ENCODE measurements at places on chromosomes 3 and 15.

DNA sequence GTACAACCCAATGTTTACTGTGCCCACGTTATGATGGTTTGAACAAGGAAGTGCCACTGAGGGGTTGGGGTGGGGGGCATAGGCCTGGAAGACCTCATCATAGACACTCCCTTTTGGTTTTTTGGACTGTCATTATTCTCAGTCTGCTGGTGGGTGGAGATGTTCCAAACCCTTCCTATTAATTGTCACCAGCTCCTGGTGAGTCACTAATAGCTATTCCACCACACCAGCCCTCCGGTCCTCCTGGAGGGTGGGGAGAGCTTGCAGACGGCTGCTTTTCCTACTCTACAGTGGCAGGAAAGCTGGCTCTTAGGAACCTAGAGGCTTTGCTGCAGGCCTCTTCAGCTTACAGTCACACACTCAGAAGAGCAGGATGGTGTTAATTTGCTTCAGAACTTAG, 9.0 kb upstream of the COPG1 start:
- DNase-seq, result no peak

GRCh38 chr3:155753038-155753639, 8.3 kb upstream of the PLCH1 start:
- no peak for DNase-seq

GRCh38 chr3:87949189-87949878, 109.5 kb downstream of the CGGBP1 start:
- no peak for DNase-seq

GRCh38 chr15:32998979-32999672, 195.4 kb downstream of the FMN1 start:
- DNase-seq, result no peak

DNA sequence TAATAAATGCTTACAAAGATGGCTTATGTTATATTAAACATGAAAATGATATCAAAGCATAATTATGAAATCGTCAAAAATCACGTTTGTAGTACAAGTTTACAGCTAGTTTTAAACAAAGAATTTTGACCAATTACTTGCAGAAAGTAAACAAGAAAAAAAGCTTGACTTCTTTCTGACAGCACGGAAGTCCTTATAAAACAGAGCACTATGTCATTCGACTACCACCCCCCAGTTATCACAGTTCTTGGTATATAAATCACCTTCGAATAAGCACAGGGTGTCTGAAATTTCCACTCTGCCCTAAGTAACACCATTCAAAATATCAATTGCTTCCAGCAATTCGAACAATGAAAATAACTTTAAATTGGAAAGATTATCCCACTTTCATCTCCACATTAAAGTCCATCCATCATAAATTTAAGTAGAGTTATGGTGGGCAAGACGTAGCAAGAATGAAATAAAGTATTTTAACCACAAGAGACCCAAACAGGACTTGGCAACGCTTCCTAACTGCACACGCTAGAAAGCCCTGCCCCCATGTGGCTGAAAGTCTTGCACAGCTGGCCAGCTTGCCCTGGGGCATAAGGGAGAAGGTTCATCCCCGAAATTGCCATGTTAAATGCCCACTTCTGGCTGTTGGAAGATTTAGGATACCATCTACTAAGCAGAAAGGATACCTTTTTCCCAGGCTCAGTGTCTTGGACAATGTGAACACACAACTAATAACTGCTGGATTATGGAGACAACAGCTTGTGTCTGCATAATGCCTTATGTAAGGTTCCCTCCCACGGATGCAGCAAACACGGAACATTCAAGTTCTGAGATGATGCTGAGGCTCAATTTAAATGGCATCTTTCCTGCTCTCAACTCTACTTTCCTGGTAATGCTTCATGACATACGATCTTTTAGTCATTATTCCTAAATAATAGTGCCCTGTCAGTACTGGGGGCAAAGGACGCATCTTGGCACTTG, 116.4 kb upstream of the TJP1 start:
- DNase-seq, result no peak

GRCh38 chr3:69762768-69763229, 23.5 kb downstream of the MITF start:
- no peak for DNase-seq

DNA sequence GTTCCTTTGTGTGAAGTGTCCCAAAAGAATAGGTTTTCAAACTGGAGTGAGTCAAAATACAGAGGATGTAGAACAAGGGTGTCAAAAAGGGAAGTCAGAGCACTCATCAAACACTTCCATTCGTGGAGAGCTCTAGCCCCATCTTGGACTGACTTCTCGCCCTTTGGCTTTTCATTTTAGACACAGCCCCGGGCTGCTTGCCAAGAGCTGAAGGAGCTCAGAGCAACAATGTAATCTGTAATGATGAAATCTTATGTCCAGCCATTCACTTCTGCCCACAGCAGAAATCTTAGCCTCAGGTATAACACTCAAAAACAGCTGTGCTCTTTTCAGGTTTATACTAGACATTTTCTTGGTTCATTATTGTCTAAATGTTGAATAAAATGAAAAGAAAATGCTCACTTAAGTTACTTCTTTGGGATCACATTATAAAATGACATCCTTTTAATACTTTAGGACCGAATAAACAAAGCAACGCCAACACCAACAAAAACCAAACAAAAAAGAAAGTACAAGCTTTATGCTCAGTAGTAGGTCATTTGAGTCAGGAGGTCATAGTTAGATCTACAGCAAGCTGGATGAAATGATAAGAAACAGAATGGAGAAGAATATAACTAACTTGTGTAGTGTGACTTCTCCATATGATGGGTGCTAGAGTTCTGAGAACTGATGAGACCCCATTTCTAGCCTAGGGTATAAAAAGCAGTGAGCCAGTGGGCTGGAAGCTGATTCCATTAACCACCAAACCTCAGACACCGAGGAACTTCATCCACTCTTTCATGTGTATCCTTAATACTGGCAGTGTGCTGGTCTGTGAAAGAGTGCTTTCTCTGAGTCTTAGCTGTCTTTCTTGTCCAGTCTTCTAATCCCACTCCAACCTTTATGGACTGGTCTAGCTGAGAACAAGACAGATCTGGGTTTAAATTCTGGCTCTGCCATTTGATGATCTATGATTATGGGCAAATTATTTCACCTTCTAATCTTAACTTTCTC, 131.8 kb upstream of the SLC7A14 start:
- peak; percentile 59 for DNase-seq

DNA sequence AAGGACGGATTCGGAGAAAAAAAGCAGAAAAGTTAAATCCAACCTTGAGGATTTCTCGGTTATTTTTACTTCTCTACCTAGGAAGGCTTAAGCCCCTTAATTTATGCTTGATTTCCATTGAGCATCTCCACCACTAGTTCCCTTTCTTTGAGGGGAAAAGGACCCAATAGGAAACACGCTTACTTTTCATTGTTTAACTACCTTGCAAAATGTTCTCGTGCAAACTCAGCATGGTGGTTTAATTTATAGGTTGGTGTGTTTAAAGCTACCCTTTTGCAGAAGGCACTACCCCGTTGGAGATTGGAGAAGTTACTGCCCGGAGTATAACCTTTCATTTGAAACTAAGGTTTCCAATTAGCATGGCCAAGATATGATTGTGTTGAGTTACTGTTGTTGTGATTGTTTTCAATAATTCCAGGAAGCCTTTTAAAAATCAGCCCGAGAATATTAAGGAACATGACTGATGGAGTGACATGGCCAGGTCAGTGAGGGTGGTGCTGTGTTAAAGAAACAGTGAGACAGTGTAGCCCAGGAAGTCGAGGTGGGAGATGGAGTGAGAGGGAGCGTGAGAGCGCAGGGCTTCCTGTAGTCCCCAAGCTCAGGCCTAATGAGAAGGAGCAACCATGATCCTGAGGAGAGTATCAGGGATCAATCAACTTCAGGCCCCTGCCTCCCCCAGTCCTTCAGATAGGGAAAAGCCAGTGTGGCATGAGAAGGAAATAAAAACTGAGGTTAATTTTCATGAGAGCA, 76.6 kb downstream of the AQP9 start:
- no peak for DNase-seq

- peak; percentile 95 for DNase-seq
These were observed 63.1 kb downstream of the IFT57 start for GRCh38 chr3:108159105-108159504.

- DNase-seq, result peak; percentile 66
These were observed 132.6 kb upstream of the MEF2A start for GRCh38 chr15:99433026-99433756.

DNA sequence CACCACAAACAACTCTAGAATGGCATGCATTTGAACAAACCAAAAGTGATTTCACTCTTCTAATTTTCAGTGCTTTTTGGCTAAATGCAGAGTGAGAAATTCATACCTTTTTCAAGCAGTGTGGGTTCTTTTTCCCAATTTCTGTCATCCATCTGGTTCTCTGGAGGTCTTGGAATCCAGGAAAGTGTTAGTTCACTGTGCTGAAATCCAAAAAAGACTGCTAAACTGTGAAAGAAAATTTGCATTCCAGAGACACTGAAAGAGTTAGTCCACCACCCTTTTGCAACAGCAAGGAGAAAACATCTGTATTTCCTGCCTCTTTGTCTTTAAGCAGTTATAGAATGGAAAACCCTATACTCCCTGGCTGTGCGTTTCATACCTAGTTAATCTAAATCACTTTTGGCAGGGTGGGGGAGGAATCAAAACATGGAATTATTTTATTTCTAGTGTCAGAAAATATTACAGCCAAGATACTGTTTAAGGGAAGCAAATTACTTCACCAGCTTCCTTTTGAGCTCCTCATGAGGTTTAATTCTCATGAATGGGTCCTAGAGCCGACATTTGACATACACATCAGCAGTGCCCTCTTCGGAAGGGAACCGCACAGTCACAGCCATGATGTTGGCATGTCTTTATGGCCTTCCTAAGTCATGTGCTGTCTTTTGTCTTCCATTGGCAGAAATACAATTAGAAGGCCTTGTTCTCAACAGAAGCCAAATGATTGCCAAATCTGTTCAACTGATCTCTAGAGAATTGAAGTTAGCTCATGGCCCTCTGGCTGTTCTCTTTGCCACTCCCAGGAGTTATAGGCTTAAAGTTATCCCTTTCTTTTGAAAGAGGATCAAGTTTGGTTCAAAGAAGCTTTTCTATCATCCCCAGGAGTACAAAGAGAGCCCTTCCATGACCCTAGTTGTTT, 317.7 kb upstream of the TPRG1 start:
- no peak for DNase-seq

GRCh38 chr3:103624271-103624670, 1189.5 kb downstream of the ZPLD1 start:
- DNase-seq, result no peak

- no peak for DNase-seq
These were observed 56.5 kb downstream of the HERC2 start for GRCh38 chr15:28265334-28266019.

- peak; percentile 51 for DNase-seq
These were observed at the start of gene IL17RD for GRCh38 chr3:57164657-57165573. Gene IL17RD (minus strand): TSS chr3:57165353. CDS start chr3:57165286, 67 bp downstream.

- no peak for DNase-seq
These were observed 1.2 kb upstream of the SHISA5 start for GRCh38 chr3:48505146-48505545.

DNA sequence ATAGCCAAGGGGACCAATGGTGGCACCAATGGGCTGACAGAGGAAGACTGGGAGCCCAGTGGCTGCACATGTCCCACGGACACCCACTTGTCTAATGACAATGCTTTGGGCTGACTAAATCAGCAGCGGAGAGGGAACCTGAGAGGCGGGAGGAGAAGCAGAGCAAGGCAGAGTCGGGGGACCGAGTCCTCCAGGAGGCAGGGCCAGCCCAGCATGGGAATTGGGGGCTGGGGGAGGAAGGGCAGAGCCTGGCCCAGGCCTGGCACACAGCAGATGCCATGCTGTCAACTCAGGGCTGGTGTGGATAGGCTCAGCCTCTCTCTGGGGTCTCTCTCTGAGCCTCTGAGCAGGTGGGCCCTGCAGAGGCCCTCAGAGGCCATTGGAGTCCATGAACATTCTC, 78.4 kb upstream of the KLF13 start:
- no peak for DNase-seq

DNA sequence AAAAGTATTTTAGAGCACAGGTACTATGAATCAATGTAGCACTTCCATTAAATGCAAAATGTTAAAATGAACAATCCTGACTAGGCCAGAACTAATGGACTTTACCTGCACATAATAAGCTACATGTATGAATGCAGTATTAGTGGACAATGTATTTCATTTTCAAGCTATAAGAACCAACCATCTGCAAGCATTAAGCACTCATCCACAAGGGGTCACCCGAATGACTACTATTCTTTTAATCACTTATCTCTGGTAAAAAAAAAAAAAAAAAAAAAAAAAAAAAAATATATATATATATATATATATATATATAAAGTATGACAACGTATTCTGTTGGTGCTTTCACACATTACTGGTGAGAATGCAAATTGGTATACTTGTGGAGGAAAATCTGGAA, 7.2 kb downstream of the HERC1 start:
- DNase-seq, result no peak

DNA sequence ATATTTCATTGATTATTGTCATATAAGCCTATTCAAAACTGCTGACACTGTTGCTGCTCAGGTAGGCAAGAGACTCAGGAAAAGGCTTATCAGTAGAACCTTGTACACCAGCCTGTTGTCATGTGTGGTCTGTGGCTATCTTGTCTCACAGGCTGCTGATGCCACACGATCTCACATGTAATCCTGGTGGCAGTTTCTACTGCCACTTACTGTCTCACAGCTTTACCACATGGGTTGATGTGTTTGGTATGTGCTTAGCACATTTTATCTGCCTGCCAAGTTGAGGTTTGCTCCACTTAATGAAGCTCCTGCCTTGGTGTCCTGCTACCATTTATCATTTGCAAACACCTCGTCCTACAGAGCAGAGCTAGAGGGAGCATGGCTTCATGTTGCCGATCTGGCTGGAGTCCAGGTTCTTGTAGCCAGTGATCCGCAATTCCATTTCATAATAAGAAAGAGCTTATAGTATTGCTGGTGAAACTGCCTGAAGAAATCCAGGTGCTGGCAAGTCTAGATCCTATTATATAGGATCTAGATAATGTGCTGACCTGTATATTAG, 637.9 kb downstream of the NLGN1 start:
- DNase-seq, result no peak

DNA sequence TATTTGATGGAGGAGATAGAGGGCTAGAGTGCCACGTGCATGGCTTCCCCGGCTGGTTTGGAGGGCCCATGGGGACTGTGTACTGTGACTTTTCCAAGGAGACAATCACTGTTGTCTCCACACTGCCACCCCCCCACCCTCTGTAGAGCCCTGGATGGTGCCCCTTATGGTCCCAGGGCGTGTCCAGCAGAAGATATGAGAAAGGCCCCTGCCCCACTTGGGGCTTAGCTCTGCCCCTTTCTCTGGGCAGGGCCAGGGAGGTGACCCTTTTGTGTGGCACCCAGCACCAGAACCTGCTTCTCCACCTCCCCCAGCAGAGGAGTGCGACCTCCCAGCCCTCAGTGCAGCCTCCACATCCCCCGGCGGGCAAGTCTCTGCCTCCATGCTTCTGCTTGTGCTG, 32.1 kb downstream of the SPSB4 start:
- DNase-seq, result no peak

DNA sequence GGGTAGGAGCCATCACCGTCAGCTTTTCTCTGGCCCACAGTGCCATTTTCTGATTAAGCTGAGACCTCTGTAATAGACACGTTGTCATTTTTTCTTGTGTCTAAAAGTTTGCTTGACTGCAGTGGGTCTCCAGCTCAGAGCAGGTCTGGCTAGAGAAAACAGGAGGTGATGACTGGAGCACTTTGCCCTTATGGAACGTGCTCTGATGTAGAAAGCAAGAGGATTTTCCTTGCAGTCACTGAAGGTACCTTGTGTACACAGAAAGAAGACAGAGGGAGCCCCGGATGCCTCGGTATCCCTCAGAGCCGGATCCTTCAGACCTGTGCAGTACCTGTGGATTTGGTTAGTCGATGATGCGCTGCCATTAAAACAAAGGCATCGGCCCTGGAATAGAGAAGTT, 76.2 kb downstream of the IGF1R start:
- no peak for DNase-seq

Measured in NCI-H226 (cell line).